ENCODE measurements at places on chromosomes 13 and 19.

GRCh38 chr19:18226956-18227780, 930 bp upstream of the PDE4C start:
- no peak for DNase-seq

GRCh38 chr19:11451327-11451870, 16.0 kb downstream of the PRKCSH start:
- DNase-seq = no peak

DNA sequence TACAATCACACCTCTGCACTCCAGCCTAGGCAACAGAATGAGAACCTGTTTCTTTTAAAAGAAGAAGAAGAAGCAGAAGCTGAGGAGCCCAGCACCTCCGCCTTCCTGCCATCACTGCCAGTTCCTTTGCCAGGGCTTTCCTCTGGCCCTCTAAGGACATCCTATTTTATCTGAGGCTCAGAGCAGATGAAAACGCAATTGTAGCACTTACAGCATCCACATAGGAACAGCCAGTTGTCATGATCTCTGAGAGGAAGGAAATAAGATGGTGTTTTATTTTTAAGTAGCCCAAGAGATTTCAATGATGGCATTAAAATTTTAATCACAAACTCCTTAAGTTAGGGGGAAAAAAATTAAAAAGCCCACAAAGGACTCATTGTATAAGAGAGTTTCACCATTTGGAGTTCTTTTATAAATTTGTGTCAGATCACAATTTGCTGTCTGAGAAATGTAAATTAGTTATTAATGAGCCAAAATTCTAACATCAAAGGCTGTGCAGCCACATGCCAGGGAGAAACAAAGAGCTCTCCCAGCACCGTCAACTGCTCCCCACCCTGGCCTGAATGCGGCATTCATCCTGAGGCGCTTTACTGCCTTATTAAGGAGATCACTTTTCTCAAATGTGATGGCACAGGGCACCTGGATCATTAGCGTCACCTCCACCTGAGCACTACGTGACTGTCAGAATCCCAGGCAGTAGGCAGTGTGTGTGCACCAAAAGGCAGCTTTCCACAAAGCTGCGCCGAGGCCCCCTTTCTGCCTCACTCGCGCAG, 393.0 kb downstream of the FOXO1 start:
- no peak for DNase-seq

DNA sequence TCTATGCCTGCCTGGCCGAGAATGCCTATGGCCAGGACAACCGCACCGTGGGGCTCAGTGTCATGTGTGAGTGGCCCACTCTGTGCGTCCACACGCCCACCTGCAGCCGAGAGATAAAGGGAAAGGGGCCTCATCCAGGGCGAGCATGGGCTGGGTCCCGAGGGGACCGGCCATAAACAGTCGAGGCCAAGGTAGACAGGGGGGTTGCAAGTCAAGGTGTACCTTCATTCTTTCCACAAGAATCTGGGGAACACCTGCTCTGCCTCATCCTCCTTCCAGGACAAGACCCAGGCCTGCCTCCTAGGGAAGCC, 8.3 kb downstream of the MAG start:
- DNase-seq = no peak

- DNase-seq = no peak
Observed at GRCh38 chr19:1929021-1929742, 11.8 kb upstream of the CSNK1G2 start.
